HFFc6 (cell line): ENCODE measurements at places on chromosomes 16 and 17.
A peak's percentile ranks its signal among the peaks of the same experiment; 100 is the strongest.

- H3K27ac ChIP-seq, result no peak overlapping the region
- H3K27me3 ChIP-seq, result no peaks in the 10 kb centered on the region
- H3K4me1 ChIP-seq, result peaks cover 57% of the 10 kb centered on the region
- DNase-seq, result no peak
Measured at GRCh38 chr17:57515662-57516211, 229.4 kb downstream of the CCDC182 start.

DNA sequence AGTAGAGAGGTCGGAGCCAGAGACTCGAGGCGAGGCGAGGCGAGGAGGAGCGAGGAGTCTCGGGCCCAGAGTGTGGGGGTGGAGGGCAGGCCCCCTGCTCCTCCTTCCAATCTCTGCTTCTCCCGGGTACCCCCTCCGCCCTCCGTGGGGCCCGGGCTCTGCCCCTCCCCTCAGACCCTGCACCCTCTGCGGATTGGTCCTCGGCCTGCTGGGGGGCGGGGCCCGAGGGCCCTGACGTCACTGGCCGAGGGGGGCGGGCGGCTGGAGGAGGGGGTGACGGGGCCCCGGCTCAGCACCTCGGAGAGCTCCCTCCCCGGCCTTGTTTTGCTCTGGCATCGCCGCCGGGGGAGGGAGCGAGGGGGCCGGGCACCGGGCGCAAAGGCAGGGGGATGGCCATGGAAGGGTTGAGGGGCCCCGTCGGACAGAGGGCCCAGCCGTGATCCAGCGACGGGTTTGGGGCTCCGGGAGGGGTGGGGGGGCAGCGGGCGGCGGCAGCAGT lies at the start of gene RUNDC3A:
Gene RUNDC3A, plus strand, starts transcription at position 282 of the 499 bp plus-strand sequence. CDS start 232 bp downstream, outside the sequence.
- H3K27me3 ChIP-seq, result peaks cover 44% of the 10 kb centered on the region
- peak; percentile 25 for DNase-seq
- H3K36me3 ChIP-seq, result no peaks in the 10 kb centered on the region

GRCh38 chr17:12691173-12691572 lies 25.5 kb downstream of the MYOCD start:
- peaks cover 4% of the 10 kb centered on the region for H3K27me3 ChIP-seq
- H3K36me3 ChIP-seq, result no peaks in the 10 kb centered on the region
- no peak overlapping the region; the same call in 1 of the 2 replicates for H3K4me3 ChIP-seq
- H3K27ac ChIP-seq, result peak overlapping the region; percentile 86
- peaks cover 21% of the 10 kb centered on the region for H3K4me1 ChIP-seq

- H3K4me3 ChIP-seq, result no peak overlapping the region
- peaks cover 38% of the 10 kb centered on the region for H3K27me3 ChIP-seq
- H3K36me3 ChIP-seq, result 0 out of 2 replicates have a peak, but pooled peaks cover 4% of the 10 kb centered on the region
- H3K27ac ChIP-seq, result no peak overlapping the region
- H3K4me1 ChIP-seq, result peaks cover 19% of the 10 kb centered on the region
- DNase-seq, result no peak
Measured at GRCh38 chr17:80978499-80979497, 12.8 kb upstream of the CHMP6 start.

- no peak overlapping the region for H3K4me3 ChIP-seq
- DNase-seq, result no peak
- no peaks in the 10 kb centered on the region for H3K36me3 ChIP-seq
- H3K27me3 ChIP-seq, result peaks cover 7% of the 10 kb centered on the region
- no peak overlapping the region for H3K27ac ChIP-seq
- H3K4me1 ChIP-seq, result no peaks in the 10 kb centered on the region
Measured at GRCh38 chr17:83173914-83174361, 94.5 kb downstream of the METRNL start.

DNA sequence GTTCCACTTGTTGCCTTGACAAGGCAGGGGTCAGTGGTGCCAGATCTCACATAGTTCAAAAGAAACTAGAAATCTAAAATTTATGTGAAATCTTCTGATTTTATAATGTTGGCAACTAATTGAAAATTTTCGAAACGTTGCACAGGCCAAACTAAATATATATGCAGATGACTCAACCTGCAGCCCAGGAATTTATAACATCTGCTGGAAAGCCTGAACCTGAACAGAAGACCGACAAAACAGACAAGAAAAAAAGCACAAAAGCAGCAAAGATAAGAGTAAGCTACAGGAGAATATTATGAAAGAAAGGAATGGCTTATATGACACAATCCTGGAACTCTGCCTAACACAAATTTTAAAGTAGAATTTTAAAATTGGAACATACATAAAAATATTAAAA lies 207.6 kb downstream of the CEP112 start:
- peaks cover 8% of the 10 kb centered on the region; the same call in 1 of the 2 replicates for H3K36me3 ChIP-seq
- no peak overlapping the region; the same call in 1 of the 2 replicates for H3K27ac ChIP-seq
- no peaks in the 10 kb centered on the region for H3K27me3 ChIP-seq
- peaks cover 20% of the 10 kb centered on the region for H3K4me1 ChIP-seq
- H3K4me3 ChIP-seq, result no peak overlapping the region

DNA sequence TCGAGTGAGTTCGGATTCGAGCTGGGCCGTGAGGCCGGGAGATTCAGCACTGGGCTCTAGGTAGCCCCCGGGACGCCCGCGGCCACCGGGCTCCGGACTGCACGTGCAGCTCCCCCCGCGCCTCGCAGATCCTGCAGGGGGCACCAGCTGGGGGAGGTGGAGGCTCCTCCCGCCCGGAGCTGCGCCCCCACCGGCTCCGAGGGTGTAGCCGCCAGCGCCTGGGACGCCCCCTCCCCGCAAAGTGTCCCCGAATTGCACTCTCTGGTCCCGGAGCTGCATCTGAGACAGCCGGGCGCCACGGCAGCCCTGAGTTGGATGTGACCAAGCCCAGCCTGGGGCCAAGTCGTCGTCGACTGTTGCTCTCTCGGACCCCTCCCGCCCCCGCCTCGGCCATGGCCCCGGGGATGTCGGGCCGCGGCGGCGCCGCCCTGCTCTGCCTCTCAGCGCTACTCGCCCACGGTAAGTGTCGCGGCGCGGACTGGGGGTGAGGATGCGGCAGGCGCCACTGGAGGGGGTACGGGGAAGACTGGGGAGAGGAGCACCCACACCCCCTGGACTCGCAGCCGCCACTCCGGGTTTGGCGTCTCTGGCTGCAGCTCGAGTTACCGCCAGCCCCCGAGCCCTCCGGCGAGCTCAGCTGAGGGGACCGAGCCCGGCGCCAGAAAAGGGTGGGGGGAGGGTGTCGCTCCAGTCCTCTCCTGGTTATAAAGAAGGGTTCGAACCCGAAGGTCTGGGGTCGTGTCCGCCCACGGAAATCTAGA lies 1.5 kb downstream of the TMEM132E start:
- H3K27ac ChIP-seq, result no peak overlapping the region
- H3K4me3 ChIP-seq, result no peak overlapping the region
- H3K4me1 ChIP-seq, result no peaks in the 10 kb centered on the region
- no peak for DNase-seq
- H3K36me3 ChIP-seq, result no peaks in the 10 kb centered on the region
- peaks cover 50% of the 10 kb centered on the region for H3K27me3 ChIP-seq
